ENCODE measurements at places on chromosomes 12 and 14. TPM values are rescaled to one million over a fixed set of nuclear protein-coding genes. Genes with fewer than 3 reads are reported as not detected.

NDUFA12 gene
- total RNA-seq: 152 TPM

PLCZ1 gene
- total RNA-seq: 0.40 TPM

OR11G2 gene
- not detected for total RNA-seq

TDRD9 gene
- total RNA-seq: 2.2 TPM

- no peaks in the 10 kb centered on the region for H3K27me3 ChIP-seq
- no peak for DNase-seq
- H3K27ac ChIP-seq: peak overlapping the region; percentile 86
- H3K36me3 ChIP-seq: no peaks in the 10 kb centered on the region
- no peaks in the 10 kb centered on the region for H3K4me1 ChIP-seq
- peak overlapping the region; percentile 80 for H3K4me3 ChIP-seq
Measured at GRCh38 chr14:58238252-58239243, 6.1 kb upstream of the PSMA3 start.

DNA sequence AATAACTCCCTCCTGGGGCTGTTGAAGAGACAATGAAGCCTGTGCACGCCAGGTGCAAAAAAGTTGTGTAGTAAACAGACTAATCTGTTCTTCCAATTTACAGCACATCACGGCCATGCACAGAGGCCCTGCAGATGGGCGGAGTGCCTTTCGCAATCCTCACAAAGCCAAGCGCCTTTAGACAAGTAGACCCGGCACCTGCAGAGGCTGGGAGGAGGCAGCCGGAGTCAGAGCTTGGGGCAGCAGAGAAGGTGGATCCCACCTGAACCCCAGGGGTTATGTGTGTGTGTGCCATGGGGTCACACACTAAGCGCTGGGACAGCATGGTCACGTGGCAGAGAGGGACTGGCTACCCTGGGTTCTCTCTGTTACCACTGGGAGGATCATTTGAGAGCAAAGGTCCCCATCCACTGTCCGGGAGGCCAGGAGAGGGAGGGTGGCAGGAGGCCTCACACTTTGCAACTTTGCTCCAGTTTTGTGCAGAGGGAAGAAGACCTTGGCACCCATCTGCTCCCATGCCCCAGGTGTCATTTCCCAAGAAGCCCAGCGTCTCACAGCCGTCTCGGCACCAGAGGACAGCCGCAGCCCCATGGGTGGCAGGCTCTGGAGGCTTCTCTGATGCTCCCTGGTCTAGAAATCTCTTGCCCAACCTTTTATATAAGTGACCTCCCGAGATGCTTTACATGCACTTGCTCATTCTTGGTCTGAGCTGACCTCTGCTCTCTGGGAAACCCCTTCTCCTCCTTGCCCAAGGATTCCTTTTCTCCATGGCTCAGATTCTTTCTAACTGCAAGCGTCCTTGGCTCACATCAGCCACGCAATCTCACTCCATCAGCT, 80.0 kb upstream of the DICER1 start:
- no peak overlapping the region for H3K4me3 ChIP-seq
- no peaks in the 10 kb centered on the region for H3K27me3 ChIP-seq
- no peaks in the 10 kb centered on the region for H3K36me3 ChIP-seq
- H3K27ac ChIP-seq: peak overlapping the region; percentile 49

GRCh38 chr12:4786795-4787194, 66.6 kb downstream of the GALNT8 start:
- peaks cover 4% of the 10 kb centered on the region for H3K4me1 ChIP-seq
- H3K4me3 ChIP-seq: no peak overlapping the region
- H3K27me3 ChIP-seq: no peaks in the 10 kb centered on the region
- H3K36me3 ChIP-seq: no peaks in the 10 kb centered on the region

DNA sequence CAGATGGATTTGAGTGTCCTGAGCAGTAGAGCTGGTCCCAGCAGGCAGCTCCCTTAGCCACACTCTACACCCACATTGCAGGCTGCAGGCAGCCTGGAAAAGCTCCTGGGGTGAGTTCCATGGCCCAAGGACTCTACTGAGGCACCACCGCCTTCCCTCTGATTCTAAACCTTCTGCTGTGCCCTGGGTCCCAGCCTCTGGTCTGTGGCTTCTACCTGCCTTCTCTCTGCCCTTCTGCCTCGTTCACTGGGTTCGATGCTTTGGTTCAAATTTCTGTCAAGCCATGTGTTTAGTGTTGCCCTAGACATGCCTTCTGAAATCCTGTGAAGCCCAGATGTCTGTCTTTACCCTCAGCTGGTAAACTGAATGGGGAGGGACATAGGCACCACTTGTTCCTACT, 1.5 kb upstream of the FGF6 start:
- no peaks in the 10 kb centered on the region for H3K36me3 ChIP-seq
- no peak overlapping the region for H3K27ac ChIP-seq
- peaks cover 5% of the 10 kb centered on the region for H3K4me1 ChIP-seq
- no peaks in the 10 kb centered on the region for H3K27me3 ChIP-seq
- no peak overlapping the region for H3K4me3 ChIP-seq
- no peak for DNase-seq

DNA sequence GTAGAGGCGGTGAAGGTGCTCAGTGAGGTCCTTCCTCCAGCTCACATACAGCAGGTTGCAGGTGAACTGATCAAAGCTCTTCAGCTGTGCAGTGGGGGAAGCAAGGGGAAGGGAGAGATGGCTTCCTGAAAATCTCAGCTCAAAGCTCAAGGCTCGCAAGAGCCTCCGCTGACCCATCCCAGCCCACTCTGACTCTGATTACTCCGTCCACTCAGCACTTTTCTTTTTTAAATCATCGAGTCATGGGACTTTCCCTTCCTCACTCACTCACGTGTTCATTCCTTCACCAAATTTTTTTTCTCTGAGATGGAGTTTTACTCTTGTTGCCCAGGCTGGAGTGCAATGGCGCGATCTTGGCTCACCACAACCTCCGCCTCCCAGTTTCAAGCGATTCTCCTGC, 4.7 kb downstream of the ABCD4 start:
- H3K4me1 ChIP-seq: peaks cover 12% of the 10 kb centered on the region
- H3K36me3 ChIP-seq: peaks cover 55% of the 10 kb centered on the region
- H3K27ac ChIP-seq: no peak overlapping the region
- no peak for DNase-seq
- no peaks in the 10 kb centered on the region for H3K27me3 ChIP-seq

GRCh38 chr14:76919431-76920330, 93.5 kb downstream of the LRRC74A start:
- peaks cover 85% of the 10 kb centered on the region for H3K4me1 ChIP-seq
- no peaks in the 10 kb centered on the region for H3K27me3 ChIP-seq
- H3K36me3 ChIP-seq: no peaks in the 10 kb centered on the region
- no peak overlapping the region for H3K4me3 ChIP-seq
- DNase-seq: peak; percentile 94
- H3K27ac ChIP-seq: peak overlapping the region; percentile 86

GRCh38 chr12:38373784-38374183, 57.2 kb downstream of the ALG10B start:
- DNase-seq: no peak
- H3K4me3 ChIP-seq: no peak overlapping the region
- H3K27me3 ChIP-seq: no peaks in the 10 kb centered on the region

DNA sequence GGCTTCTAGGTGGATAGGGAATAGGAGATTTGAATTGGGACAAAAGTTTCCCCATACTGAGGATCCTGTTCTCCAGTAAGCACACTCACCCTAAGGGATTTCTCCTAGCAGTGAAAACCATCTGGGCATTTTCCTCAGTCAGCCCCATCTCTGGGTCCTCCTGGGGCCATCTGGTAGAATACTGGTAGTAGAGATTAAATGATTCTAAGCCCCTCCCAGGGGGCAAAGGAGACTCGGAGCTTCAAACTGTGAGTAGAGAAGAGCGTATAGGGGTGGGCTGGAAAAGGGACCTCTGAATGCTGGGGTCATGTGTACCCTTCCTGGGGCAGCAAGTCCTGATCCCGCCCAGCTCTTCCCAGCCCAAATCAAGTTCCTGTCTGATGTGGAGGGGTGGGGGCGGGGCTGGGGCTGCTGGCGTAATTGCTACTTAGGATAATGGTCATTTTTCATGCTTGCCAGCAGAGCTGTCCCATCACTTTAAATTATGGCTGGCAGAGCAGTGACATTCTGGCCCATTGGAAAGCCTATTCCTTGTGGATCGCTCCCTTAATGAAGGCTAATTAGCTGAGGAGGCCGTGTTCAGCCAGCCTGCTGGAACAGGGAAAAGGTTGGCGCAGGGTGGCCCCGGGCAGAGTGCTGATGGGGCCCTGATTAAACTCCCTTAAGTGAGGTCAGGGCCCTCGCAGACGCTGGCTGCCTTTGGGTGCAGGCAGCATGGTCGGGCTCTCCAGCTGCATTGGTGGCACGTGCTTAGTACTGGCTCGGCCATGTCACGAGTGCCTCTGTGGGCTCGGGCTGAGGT, 127.8 kb downstream of the TSPAN9 start:
- peaks cover 58% of the 10 kb centered on the region for H3K4me1 ChIP-seq
- peaks cover 6% of the 10 kb centered on the region for H3K36me3 ChIP-seq
- H3K27me3 ChIP-seq: peaks cover 5% of the 10 kb centered on the region
- no peak overlapping the region for H3K4me3 ChIP-seq
- H3K27ac ChIP-seq: no peak overlapping the region

DNA sequence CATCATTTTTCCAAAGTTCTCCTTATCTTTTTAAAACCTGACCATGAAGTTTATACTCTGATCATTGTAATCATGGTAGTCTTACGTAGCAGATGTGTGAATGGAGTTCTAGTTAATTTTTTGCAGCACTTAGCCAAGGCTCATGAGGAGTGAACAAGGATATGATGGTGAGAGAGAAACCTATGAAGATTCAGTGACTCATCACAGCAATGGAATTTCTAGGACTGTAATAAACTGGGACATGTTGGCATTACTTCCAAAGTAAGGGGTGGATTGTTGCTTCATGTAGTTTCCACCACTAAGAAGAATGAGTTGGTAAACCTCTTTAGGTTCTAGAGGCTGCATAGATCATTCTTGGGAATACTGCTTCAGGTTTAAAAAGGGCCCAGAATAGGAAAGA, 102.7 kb downstream of the LRRIQ1 start:
- H3K4me3 ChIP-seq: no peak overlapping the region
- no peak for DNase-seq
- H3K4me1 ChIP-seq: no peaks in the 10 kb centered on the region
- H3K27ac ChIP-seq: no peak overlapping the region
- no peaks in the 10 kb centered on the region for H3K27me3 ChIP-seq
- H3K36me3 ChIP-seq: no peaks in the 10 kb centered on the region

DNA sequence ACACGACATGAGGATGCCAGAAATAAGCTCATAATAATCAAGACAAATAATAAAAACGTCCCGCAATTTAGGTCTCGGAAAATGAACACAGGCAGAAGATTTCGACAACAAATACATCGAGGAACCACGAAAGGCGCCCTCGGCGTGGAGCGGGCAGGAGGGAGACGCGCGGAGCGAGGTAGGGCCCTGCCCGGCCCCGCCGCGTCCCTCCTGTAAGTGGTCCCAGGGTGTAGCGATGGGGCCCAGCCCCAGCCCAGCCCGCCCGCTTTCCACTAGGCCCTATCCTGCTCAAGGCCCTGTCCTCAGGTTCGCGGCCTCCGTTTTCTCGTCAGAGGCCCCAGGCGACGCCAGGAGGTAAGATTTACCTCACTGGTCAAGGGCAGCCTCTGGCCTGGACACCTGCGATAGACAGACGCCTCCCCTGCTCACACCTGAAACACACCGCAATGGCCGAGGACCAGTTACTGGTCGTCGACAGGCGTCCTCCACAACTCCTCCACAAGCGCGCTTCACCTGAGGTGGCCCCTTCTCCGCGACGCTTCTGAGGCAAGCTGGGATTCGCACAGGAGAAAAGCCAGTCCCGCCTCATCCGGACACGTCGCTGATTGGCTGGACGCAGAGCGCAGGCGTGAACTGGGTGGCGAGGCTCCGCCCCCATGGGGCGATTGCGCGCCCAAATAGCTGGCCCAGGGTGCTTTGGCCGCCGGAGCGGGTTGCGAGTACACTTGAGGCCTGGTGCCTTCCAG, at the start of gene SYCP3:
TSS of gene SYCP3 (minus strand) at position 543 of the 746 bp plus-strand sequence. CDS start 1,527 bp downstream, outside the sequence.
- no peaks in the 10 kb centered on the region for H3K27me3 ChIP-seq
- DNase-seq: no peak
- no peak within 1 kb of the TSS for H3K4me3 ChIP-seq
- H3K27ac ChIP-seq: no peak within 1 kb of the TSS

All from spinal cord (tissue), 10 donors.